ENCODE measurements at places on chromosomes 3 and 15. TPM values are rescaled to one million over a fixed set of nuclear protein-coding genes. Genes with fewer than 3 reads are reported as not detected.

Gene GXYLT2
- total RNA-seq, result 13.3 TPM

Gene MUC13
- total RNA-seq, result not detected

Gene INSYN1
- total RNA-seq, result not detected

Gene NEK10
- total RNA-seq, result 1.9 TPM

Gene CPNE9
- not detected for total RNA-seq

Gene MYLK
- 213 TPM for total RNA-seq

Gene CHMP2B
- total RNA-seq, result 32.9 TPM

Gene SLC27A2
- total RNA-seq, result 0.13 TPM

Gene ILDR1
- not detected for total RNA-seq

Gene PRKAR2A
- 16.9 TPM for total RNA-seq

Gene AGBL1
- total RNA-seq, result not detected

Gene ADPRH
- 1.3 TPM for total RNA-seq
